H1 (cell line): ENCODE measurements at places on chromosomes 3 and 15.
A peak's percentile ranks its signal among the peaks of the same experiment; 100 is the strongest.

- no peak for DNase-seq
Measured at GRCh38 chr3:33364531-33365128, 75.6 kb downstream of the UBP1 start.

- DNase-seq, result no peak
Measured at GRCh38 chr15:78993931-78994530, 49.2 kb upstream of the CTSH start.

DNA sequence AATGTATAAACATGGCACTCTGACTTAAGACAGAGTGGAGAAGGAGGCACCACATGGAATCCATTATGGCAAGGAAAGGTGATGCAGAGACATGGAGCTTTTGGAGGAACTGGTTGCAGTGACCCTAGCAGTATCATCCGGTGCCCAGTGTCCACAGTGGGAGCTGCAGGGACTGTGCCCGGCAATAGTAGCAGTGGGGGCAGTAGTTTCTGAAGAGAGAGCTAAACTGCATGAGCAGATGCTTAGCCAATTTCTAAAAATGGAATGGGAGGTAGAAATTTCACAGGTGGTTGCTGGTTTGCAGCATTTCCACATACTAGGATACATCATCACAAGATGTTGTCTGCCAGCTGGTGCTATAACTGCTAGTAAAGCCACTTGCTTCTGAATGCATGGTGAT lies 7.8 kb upstream of the TM2D3 start:
- no peak for DNase-seq

- DNase-seq, result peak; percentile 73
Measured at GRCh38 chr3:48428088-48428571, 1.8 kb downstream of the PLXNB1 start.

DNA sequence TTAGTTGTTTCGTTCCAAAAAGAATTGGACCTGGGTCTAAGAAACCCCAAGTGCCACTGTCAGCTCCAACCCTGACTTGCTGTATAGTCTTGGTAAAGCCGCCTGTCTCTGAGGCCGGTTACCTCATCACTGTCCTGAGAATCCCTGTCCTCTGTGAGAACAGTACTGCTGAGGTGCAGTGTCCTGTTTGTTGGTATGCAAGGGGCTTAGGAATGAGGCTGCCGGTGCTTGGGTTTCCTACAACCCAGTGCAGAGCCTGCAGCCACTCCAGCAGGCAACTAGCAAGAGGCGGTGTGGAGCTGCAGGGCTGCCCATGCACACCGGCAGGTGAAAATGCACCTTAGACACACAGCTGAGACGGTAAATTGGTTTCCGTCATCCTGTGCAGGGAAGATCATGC lies 52.0 kb upstream of the ATG7 start:
- DNase-seq, result no peak

DNA sequence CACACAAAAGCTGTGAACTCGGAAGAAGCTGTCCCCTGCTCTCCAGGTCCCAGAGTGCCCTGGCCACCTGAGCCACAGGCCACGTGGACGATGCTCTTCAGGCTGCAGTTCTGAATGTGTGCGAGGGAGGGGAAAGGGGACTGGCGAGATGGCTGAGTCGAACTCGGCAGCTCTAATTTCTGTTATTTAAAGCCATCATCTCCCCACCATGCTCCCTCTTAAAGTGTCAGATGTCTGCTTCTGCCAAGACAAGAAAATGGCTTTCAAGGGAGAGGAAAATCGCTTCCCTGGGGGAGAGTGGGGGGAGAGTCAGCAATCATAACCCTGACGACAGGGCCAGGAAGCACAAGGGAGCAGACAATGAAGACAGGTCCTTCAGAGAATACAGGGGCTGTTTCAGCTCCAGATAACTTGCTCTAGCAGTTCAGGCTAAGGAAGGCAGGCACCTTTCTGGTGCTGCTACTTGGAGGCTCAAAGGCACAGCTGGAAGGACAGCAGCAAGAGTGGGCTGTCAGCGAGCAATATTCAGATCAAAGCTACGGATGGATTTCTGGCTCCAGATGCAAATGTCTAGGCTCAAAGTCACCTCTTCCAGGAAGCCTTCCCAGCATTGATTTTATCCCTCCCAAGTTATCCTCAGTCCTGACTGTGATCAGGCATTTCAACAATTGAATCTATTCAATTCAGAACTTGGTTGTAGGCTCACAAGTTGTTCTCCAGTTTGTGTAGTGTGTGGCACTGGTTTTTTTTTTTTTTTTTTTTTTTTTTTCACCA lies 15.5 kb upstream of the CCDC33 start:
- no peak for DNase-seq

DNA sequence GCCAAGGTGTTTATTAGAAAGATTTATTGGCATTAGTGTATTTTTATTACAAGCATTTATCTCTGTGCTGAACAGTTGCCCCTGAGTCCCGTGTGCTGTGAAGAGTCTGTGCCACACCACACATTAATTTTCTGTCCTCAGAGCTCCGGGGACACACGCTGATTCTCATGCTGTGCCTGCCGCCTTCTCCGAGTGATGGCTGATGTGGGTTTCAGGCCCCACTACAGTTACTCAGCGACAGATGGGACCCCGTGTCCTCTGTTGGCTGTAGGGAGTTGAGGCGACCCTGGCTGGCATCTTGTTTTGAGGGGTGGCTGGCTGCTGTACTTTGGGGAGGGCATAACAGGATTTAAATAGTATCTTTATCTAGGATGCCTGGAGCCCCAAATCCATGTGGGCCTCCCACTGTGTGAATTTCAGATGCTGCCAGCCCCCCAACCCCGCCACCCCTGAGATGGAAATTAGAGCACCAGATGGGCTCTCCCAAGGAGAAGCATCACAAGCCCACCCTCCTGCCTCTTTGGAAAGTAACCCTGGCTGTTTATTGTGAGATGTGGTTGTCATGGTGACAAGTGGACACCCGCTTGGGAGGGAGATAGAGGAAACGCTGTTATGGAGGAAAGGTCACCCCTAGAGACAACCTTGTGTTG lies 185.6 kb downstream of the APBA2 start:
- DNase-seq, result no peak

DNA sequence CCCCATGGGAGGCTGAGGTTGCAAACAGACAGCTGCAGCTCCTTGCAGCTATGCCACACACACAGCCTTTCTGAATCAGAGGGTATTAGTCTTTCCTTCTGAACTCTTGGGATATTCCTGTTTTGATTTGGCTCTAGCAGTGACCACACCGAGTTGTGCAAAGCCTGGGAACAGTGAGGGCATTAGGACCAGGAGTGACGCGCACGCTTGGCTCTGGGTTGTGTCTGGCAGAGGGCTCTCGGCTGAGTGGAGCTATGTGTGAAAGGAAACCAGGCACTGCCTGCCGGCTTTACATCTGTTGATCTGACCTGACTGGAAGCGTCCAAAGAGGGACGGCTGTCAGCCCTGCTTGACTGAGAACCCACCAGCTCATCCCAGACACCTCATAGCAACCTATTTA lies at the start of gene GALNT15:
Gene GALNT15 (plus strand): TSS at position 292 of the 400 bp plus-strand sequence. CDS start 472 bp downstream, outside the sequence.
- DNase-seq, result no peak

DNA sequence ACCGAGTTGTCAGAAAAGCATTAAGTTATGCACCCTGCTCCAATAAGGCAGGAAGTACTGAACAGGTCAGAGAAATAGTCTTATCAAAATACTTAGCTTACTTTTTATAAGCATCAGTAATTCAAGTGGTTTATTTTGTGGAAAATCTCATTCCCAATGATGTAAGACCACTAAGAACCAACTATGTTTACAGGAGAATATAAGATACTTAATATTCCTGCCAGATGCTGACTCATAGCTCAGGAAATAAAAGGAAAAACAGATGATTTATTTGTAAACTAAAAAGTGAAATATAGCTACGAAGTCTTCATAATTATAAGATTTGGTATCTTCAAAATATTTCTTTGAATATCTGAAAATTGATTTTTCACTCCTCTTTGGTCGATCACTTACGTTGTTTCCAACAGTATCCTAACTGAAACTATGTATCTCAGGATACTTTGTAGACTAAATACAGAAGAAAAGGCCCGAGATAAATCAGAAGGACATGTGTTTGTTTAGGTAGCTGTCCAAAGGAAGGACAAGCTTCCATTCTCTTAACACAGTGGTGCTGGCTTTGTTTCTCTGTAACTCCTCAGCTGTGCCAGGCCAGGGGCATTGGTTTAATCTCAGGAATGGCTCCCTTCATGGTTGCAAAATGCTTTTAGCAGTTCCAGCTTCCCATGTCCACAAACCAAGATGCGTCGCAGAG lies 295.8 kb downstream of the GBE1 start:
- DNase-seq, result no peak

- no peak for DNase-seq
Measured at GRCh38 chr3:173371848-173372487, 25.6 kb upstream of the NLGN1 start.

GRCh38 chr3:181727341-181728032 lies 15.8 kb downstream of the SOX2 start:
- DNase-seq, result no peak

GRCh38 chr15:92001307-92001706 lies 147.8 kb downstream of the SLCO3A1 start:
- DNase-seq, result no peak

GRCh38 chr3:89216016-89216739 lies 108.8 kb downstream of the EPHA3 start:
- DNase-seq, result no peak

- no peak for DNase-seq
Measured at GRCh38 chr3:30710017-30710416, 103.6 kb downstream of the TGFBR2 start.

- DNase-seq, result no peak
Measured at GRCh38 chr3:156583469-156583868, 28.6 kb upstream of the SSR3 start.

GRCh38 chr15:40002295-40002694 lies 36.7 kb downstream of the SRP14 start:
- no peak for DNase-seq

DNA sequence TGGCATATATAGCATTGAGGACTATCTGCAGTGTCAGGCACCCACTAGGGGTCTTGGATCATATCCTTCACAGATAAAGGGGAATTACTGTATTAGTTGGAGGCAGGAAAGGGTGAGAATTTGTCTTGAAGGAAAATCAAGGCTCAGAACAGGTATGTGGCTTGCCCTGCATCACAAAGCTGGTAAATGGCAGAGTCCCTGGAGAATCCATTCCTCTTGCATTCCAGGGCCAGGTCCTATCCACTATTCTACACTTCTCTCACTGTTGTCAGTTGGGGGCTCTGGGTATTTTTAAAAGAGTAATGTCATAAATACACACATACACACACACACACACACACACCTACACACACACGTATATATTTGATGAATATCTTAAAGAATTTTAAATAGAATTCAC lies 19.8 kb upstream of the FGF12 start:
- no peak for DNase-seq

DNA sequence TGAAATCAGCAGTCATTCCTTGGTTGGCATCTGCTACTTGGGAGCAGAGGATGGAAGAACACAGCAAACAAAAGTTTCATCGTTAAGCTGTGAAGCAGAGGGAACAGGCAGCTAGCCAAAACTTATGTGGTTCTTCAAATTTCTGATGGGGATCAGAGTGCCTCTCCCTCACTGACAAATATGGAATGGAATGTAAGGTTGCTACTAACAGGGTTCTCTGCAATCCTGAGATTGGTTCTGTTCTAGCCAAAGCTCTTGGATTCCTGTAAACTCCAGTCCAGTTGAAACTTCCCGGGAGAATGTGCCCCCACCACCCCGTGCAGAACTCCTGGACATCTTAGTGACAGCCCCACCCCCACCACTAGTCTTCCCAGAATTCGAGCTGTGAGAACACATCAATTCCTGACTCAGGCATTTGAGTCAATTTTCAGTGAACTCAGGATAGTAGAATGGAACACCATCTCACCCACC lies 55.9 kb upstream of the PHLDB2 start:
- no peak for DNase-seq

DNA sequence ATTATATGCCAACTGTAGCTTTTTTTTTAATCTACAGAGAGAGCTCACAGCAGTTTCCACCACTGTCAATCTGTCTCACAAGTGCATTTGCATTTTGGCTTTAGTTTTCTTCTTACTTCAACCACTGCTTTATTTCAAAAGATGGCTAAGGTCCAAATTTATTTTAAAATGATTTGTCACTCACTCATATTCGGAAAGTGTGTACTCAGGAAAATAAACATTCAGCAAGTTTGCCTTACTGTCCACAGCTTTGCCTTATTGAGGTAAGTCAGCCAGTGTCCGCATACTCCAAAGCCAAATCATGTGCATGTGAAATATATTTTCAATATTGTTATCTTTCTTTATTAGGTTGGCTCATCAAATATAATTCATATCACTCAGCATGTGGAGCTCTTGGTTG lies 240.7 kb upstream of the ARHGEF26 start:
- no peak for DNase-seq

DNA sequence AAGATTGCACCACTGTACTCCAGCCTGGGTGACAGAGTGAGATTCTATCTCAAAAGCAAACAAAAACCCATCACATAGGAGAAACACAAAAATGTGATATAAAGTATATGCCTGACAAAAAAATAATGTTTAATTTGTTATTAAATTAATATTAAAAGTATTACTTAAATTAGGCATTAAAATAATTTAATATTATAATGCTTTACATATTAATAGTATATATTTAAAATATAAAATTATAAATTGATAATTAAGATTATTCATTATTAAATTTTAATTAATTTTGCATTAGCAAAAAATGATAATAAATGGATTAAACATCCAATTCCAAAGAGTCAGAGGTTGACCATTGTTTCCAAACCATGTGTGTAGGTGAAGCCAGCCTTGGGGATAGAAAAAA lies 22.0 kb upstream of the GABRA5 start:
- no peak for DNase-seq

GRCh38 chr15:62440362-62441105 lies 275.4 kb upstream of the C2CD4B start:
- DNase-seq, result no peak

DNA sequence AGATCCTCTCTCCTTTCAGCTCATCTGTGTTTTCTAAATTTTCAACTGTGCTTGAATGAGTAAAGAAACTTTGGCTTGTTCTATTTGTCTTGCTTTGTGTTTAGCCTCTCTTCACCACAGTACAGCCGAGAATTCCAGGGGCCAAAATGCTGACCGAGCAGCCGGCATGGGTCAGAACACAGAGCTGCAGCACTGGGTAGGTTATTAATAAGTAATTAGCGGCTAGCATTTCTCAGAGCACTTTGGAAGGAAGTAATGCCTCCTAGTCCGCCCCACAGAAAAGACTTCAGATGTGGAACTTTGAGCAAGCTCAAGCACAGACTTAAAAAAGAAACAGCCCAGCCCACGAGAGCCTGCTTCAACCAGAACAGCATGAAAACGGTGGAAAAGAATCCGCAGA lies 343.9 kb downstream of the ARRDC4 start:
- DNase-seq, result no peak

DNA sequence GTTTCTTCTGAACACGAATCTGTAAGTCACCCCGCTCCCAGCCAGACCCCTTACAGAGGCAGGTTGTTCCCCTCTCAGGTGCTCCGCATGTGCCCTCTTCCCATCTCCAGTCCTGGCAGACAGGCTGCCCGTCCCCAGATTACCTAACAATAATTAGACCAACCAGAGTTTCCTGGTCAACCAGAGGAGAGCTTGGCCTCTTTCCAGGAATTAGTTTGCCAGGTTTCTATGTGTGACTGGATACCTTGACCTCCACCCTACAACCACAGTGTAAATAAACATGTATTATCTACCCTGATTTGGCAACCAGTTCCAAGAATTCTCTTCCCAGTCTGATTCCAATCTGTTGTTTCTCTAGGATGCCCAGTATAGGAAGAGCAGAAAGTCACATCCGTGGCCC lies 178.0 kb upstream of the UMPS start:
- no peak for DNase-seq
